ENCODE measurements at places on chromosomes 2 and 18.

- no peak for DNase-seq
Observed at GRCh38 chr2:164960159-164960558, 4.8 kb upstream of the SLC38A11 start.

DNA sequence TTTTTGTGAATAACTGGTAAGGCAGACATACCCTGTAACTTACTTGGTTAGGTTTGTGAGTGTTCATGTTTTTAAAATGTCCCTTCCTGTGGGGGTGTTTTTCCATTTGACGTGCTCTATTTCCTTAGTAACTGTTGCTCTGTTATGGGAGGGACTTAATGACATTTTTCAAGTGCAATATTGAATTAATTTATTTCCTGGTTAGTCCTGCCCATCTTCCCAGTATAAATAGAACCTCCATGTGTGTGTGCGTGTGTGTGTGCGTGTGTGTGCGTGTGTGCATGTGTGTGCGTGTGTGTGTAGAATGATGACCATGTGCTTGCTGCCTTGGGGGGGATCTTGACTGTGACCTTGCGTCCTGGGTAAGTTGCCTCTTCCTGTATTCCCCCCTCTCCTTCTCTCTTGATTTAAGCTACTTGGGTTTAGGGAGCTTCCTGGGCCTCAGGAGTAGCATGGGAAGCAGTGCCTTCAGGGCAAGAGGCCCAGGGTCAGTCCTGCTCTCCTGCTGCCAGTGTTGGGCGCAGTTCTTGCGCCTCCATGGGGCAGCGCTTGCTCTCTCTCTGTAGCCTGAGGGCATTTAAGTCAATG is 163.9 kb downstream of the LDLRAD4 start:
- DNase-seq, result peak; percentile 8

DNA sequence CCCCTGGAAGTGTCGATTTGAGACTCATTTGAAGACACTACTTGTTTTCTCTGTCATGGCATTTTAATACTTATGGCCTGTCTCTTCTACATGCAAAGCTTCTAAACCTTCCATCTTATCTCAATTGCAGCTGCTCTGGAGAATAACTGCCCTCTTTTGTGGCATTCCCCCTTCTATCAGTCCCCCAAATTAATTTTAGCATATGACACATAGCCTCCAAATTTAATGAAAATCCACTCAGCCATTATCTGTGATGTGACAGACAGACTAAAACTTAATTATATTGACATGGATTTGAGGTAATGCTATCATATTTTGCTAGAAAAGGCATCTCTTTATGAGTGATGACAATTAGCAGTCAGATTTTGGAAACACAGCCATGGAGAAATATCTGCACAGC is 71.2 kb downstream of the LRRTM1 start:
- no peak for DNase-seq

DNA sequence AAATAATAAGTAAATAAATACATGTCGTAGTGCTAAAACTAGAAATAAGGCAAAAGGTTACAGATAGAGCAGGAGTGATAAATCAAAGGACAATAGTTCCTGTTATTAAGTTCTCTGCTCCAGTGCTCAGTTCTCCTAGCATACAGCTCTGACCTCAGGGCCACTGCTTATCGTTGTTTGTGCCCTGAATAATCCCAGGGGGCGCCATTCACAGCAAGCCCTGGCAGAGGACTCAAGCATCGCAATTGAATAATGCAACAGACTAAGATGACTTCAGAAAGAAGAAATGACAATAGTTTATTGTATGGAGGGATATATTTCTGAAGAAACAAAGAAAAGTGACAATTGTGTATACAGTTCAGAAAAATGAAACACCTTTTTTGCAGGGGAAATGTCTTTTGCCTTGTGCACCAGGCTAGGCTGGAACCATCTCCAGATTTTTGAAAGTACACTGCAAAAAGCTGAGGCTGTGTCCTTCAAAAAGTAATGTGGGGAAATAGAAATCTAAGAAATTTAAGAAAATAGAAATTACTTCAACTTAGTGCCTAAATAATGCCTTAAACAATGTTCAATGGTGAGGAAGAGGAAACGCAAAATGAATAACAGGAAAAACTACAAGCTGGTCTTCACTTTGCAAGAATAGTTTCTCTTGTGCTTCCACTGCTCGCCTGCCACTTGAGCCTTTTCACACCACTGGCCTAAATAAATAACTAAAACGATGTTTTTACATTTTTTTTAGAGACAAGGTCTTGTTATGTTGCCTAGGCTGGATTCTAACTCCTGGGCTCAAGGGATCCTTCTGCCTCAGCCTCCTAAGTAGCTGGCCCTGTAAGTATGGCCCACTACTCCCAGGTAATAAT is 19.0 kb upstream of the CCNYL1 start:
- DNase-seq, result no peak

GRCh38 chr18:57624988-57625387 is 3.4 kb upstream of the NARS1 start:
- DNase-seq, result peak; percentile 31

- DNase-seq, result peak; percentile 12
Observed at GRCh38 chr18:5107988-5108387, 89.1 kb downstream of the AKAIN1 start.

DNA sequence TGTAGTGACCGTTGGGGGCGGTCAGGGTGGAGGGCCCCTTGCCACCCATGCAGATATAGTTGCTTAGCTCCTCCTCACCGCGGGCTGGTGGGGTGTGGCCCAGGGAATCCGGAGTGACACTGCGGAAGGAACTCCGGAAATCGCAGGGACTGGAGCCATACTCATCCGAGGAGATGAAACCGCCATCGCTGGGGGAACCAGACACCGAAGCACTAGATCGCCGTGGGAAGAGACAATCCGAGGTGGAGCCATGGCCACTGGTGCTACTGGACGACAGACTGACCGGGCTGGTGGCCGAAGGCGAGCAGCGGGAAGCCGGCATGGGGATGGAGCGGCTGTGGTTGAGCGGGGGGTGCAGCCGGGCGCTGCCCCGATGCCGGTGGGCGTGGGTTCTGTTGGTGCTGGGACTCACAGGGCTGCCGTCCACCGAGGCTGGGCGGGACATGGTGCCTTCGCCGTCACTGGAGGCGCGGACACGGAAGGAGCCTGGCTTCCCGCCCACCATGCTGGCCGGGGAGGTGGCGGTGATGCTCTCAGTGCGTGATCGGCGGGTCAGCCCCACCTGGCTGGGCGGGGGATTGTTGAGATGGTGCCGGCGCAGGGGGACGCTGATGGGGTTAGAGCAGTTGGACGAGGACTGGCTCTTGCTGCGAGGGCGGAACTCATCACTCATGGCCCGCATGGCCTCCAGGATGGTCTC is 2.2 kb downstream of the IRS1 start:
- DNase-seq, result no peak

- peak; percentile 75 for DNase-seq
Observed at GRCh38 chr2:57882895-57883515, 163.6 kb upstream of the VRK2 start.

- no peak for DNase-seq
Observed at GRCh38 chr2:225457482-225457881, 58.0 kb downstream of the NYAP2 start.

DNA sequence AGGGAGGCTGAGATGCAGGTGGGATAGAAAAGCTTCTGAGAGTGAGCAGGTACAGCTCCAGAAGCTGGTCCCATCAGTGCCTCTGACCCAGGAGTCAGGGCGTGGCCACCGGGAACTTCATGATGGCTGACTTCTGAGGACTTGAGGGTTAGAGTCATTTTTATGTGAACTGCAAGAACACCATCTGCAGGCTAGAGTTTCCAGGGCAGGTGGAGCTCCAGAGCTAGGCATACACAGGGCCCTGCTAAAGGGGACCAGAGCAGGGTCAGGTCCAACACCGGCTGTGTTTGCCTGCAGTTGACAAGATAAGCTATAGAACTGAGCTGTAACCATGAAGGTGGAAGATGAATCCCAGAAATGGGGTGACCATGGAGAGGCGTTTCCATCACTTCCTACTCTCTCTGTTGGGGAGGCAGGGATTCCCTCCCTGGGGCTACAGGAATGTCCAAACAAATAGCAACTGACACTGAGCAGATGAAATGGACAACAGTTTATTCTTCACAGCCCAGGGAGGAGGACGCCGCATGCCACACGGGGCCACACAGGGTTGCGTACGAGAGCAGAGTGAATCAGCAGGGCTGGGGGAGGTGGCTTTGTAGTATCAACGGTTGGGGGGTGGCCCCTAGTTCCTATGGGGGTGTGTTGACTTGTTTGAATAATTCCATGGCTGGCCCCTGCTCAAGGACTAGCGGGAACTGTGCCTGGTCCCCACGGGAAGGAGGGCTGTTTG is 77.6 kb upstream of the ZNF516 start:
- DNase-seq, result no peak

GRCh38 chr2:43158259-43158880 is 68.0 kb downstream of the ZFP36L2 start:
- peak; percentile 84 for DNase-seq

GRCh38 chr2:25250331-25251070 is 82.1 kb upstream of the POMC start:
- DNase-seq, result no peak

Data from Caki2 (cell line).